Fibroblast of skin of left quadriceps (primary cell): ENCODE measurements at places on chromosomes 11 and 22.
A peak's percentile ranks its signal among the peaks of the same experiment; 100 is the strongest.

- DNase-seq = no peak
These were observed 7.7 kb upstream of the UBASH3B start for GRCh38 chr11:122647736-122648275.

- no peak for DNase-seq
These were observed 11.9 kb upstream of the NXF1 start for GRCh38 chr11:62817129-62817528.

GRCh38 chr22:22951035-22951434 lies 63.4 kb downstream of the IGLL5 start:
- DNase-seq = no peak

GRCh38 chr11:117691516-117691915 lies 105.5 kb downstream of the DSCAML1 start:
- no peak for DNase-seq

DNA sequence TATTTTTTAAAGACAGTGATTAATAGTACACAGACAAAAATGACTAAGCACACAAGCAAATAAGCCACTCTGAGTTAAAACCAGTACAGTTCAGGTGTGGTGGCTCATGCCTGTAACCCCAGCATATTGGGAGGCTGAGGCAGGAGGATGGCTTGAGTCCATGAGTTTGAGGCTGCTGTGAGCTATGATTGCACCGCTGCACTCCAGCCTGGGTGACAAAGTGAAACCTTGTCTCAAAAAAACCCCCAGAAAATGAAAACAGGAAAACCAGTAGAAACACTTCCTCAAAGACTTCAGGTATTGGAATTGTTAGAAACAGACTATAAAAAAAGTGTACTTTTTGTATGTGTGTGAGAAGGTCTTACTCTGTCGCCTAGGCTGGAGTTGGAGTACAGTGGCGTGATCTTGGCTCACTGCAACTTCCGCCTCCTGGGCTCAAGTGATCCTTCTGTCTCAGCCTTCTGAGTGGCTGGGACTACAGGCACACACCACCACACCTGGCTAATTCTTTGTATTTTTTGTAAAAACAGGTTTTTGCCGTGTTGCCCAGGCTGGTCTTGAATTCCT lies 33.0 kb downstream of the PPP6R2 start:
- no peak for DNase-seq

- no peak for DNase-seq
These were observed 723 bp upstream of the CD82 start for GRCh38 chr11:44564670-44565210.

- no peak for DNase-seq
These were observed 9.5 kb downstream of the PKNOX2 start for GRCh38 chr11:125174057-125174456.

GRCh38 chr11:106447631-106448191 lies 370.2 kb downstream of the AASDHPPT start:
- DNase-seq = no peak

GRCh38 chr22:22086501-22087158 lies 104.0 kb upstream of the TOP3B start:
- DNase-seq = no peak

DNA sequence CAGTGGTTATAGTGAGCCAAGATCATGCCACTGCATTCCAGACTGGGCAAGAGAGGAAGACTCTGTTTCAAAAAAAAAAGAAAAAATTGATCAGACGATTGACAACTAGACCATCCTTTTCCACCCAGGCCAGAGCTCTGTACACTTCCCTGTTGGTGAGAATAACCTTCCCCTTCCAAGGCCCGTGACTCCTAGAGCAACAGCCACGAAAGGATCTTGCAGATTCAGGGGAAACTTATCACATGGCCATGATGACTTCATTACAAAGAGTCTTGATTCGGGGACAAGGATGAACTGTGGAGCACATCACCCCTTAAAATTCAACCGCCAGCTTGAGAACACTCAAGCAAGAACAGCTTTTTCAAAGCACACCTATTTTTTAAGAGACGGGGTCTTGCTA lies 10.3 kb downstream of the CD5 start:
- DNase-seq = no peak

GRCh38 chr11:16292167-16292859 lies 64.0 kb downstream of the SOX6 start:
- no peak for DNase-seq

- peak; percentile 77 for DNase-seq
These were observed 12.9 kb downstream of the TSPAN32 start for GRCh38 chr11:2314525-2315394.

DNA sequence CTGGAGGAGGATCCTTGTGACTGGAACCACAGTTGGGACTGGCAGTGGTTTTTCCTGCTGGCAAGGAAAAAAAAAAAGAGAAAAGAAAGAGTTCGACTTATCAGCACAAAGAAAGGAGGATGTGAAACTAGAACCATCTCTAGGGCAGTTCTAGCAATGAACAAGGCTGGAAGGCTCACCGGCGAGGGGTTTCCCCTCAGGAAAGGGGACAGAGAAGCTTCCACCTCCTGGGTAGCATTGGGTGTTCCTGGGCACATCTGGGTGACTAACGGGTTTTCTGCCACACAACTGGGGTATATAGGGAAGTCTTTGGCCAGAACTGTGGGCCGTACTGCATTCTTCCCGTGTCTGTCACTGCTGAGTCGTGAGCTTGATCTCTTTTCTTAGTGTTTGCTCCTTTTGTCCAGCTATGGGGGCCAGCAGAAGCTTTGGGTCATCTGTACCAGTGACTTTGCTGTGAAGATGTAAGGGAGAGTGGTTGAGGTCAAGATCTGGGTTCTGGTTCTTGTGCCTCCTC lies 109.4 kb upstream of the OR4B1 start:
- no peak for DNase-seq

DNA sequence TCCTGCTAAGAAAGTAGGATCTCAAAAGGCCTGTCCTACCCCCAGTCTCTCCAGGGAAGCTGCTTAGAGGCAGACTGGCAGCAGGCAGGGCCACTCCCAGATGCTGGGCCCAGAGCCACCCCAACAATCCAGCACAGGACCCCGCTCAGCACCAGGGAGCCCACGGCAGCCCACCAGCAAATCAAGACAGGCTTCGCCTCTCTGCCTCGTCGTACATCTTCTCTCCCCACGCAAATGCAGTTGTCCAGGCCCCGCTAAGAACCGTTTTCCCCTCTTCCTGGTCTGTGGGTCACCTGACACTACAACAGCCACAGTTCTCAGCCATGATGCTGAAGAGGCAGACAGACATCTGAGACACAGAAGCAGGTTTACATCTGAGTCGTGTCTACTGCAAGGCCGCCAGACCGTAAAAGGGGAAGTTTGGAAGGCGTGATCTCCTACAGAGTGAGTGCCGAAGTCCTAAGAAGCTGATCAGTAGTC lies 51.1 kb downstream of the IGSF9B start:
- DNase-seq = no peak
